ENCODE measurements at places on chromosomes 5 and 9.

DNA sequence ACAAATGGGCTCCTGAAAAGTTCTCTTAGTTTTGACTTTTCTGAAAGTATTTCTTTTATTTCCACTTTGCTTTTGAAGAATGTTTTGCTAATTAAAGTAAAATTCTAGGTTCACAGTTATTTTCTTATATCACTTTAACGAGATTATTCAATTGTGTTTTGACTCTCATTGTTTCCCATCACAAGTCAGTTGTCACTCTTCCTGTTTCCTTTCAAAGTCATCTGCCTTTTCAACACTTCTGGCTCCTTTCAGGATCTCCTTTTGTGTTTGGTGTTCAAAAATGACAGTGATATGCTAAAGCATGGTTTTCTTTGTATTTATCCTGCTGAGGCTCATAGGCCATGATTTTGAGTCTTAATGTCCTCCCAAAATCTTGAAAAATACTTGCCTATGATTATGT is 235.4 kb upstream of the TAS2R1 start:
- DNase-seq, result no peak

DNA sequence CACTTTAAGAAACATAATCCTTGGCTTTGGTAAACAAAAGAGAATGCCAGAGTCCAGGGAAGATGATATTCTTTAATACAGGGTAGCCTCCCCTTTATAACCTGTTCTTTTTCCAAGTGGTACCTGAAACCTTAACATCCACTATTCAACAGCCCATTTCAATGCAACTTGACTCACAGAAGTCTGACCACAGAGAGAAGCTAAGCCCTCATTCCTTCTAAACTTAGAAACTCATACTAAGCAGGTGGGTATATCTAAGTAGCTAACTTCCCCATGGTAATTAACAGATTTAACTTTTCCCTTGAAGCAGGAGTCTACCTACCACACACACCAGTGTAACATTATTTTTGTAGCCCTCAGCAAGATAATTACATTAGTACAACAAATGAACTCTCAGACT is 91.9 kb downstream of the CEMIP2 start:
- DNase-seq, result no peak

DNA sequence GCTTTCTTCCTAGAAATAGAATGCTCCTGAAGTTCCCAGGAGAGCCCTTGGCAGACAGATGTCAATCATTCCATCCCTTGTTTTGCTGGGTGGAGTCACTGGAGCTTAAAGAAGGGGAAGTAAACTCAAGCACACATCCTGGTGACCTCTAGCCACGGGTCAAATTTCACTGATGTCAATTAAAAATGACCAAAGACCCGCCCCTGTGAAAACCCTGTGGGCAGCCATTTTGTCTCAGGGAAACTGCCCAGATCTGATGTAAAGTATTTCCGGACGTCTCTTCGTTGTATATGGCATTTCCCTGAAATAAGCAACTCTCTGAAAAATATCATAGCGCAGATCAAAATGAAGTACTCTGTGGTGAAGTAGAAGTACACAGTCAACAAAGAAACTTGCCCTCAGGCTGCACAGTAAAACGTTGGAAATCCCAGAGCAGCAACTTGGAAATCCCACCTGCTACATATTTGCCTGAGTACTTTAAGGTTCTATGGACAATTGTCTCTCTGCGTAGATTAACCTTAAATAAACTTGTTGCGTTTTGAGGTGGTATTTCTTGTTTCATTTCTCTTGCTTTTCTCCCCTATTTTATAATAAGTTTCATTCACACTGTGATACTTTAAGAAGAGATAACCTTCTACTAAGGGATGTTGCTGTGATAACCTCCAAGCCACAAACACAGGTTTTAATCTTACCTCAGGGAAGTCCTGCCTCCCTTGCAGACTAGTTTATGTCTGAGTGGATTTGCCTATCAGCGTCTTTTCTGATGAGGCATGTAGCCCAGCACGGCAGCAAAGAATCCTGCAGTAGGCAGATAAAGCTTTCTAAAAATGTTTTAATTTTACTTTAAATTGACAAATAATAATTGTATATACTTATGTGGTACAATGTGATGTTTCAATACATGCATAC is 60.9 kb upstream of the PIP5K1B start:
- no peak for DNase-seq

DNA sequence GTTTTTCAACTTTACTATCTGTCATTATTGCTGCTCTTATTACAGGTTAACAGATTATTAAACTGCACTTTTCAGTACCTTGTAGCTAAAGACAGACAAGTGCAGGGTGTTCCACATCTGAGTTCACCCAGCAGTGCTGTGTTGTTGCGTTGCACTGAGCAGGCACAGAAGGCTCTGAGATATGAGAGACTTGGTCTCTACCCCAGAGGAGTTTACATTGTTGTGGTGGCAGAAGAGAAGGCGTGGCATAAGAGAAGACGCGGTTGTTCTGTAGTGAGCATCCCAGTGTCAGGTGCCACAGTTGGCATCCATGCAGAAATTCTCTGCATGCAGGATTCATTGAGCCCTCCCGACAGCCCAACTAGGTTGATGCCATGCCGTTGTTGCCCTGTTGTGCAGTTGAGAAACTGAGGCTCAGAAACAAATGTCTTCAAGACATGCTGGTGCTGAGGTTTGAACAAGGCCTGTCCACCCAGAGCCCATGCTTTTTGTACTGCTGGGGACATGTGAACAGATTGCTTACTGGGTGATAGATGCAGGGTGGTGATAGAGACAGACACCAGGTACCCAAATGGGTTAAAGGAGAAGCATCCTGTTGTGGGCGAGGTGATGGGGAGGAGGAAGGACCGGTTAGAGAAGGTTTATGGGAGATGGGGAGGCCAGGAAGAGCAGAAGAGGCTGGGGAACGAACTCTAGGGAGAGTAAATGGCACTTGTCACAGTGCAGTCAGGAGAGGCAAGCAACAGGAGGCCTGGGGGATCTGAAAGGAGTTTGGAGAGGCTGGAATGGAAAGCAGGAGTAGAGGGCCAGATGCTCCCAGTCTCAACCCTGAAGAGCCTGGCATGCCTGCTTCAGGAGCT is 8.2 kb downstream of the ABL1 start:
- no peak for DNase-seq

DNA sequence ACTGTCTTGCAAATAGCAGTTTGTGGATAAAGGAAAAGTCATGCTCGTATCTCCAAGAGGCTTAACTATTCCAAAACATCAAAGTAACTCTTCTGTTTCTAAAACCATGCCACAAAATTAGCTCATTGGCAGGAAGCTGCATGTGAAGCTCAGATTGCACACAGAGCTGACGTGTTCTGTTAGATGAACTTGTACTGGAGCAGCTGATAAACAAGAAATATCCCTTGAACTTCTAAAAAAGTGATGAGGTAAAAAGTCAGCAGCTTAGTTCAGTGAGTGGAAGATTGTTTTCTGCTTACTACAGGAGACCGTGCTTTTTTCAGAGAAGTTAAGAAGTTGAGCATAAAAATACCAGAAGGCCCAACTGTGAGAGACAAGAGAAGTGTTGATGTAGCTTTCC is 113.2 kb downstream of the SLC12A2 start:
- DNase-seq, result no peak

DNA sequence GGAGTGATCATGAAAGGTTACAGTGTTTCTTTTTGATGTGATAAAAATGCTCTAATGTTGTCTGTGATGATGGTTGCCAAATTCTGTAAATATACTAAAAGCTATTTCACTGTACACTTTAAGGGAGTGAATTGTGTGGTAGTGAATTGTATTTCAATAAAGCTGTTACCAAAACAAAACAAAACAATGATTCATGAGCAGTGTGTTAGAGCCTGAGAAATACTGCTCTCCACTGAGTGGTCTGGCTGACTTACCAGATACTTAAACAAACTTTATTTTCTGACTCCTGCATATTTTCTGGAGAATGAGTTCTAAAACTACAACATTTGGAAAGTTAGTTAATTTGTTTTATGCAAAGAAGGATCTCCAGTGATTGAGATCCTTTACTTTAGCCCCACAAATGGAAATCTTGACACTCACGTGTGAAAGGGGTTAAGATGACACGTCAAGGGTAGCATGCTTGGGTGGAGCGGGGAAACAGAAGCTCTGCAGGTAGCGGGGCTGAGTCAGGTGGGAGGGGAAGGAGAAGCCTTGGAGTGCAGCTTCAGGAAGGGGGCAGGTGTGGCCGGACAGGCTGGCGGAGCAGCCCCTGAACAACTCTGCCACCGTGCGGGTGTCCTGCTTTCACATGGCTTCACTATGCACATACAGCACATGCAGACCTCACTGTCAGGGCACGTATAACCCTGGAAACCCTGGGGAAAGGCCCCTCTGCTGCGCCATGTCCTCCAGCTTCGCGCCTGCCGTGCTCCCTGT is 256.7 kb downstream of the IRX1 start:
- no peak for DNase-seq

DNA sequence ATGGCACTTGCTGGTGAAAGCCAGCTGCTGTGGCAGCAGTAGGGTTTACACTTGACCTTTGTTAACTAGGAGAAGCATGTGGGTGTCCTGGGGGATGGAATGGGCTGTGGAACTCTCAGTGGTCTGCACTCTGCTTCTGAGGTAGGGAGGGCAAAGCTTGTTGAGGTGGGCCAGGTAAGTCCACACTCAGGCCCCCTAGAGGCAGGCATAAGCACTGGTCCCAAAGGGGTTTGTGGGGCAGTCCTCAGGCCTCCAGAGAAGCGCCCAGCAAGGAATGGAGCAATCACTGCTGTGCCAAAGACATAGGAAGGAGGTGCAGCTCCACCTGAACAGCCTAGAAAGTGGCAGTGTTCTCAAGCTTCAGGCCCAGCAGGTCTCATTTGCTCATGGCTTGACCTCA is 34.7 kb downstream of the INSL4 start:
- no peak for DNase-seq

All from GM04504 (cell line).